ENCODE measurements at places on chromosomes 11 and 22.

DNA sequence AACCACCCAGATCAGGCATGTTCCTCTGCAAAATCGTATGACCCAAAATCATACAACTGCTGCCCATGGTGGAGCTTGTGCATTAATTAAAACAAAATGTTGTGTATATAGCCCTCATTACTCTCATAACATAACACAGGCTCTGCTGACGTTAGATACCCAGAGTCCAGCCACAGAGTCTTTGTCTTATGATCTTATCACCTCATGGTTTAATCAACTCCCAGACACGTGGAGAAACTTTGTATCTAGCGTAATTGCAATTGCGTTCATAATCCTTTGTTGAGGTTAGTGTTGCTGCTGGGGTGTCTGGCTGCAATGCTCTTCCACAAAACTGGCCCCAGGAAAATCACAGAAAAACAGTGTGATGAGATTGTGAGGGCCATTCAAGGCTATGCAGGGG, 5.0 kb upstream of the APOL1 start:
- no peak for DNase-seq

GRCh38 chr11:96736601-96737000, 346.8 kb downstream of the JRKL start:
- no peak for DNase-seq

- DNase-seq: peak; percentile 15
Observed at GRCh38 chr11:85595285-85595884, 31.8 kb downstream of the DLG2 start.

- DNase-seq: no peak
Observed at GRCh38 chr11:12679471-12679870, 5.2 kb downstream of the TEAD1 start.

GRCh38 chr22:25802018-25802417, 60.0 kb downstream of the MYO18B start:
- no peak for DNase-seq

DNA sequence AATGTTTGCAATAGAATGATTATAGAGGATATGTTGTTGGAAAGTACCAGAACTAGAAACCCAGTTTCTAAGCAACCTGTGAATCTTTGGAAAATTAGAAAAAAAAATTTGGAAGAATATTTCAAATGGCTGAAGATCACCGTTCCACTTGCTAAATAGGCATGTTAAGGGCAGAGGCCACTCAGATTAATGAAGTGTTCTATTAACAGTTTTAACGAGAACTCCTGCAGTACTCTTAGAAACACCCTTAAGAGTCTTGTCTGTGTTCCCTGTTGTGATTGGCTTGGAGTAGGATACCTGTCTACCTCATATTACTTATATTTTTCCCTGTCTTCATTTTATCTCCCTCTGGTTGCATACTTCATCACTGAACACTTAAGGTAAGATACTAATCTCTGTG, 4.6 kb downstream of the C11orf54 start:
- no peak for DNase-seq
